ENCODE measurements at places on chromosomes 6 and 20. TPM values are rescaled to one million over a fixed set of nuclear protein-coding genes. Genes with fewer than 3 reads are reported as not detected.

GRCh38 chr6:33620158-33620855 lies 815 bp upstream of the ITPR3 start:
- H3K36me3 ChIP-seq: no peaks in the 10 kb centered on the region
- H3K27ac ChIP-seq: peak overlapping the region; percentile 46
- no peaks in the 10 kb centered on the region for H3K27me3 ChIP-seq
- DNase-seq: peak; percentile 71
- H3K4me1 ChIP-seq: peaks cover 13% of the 10 kb centered on the region

GRCh38 chr20:33945391-33946081 lies 48.2 kb upstream of the RALY start:
- no peaks in the 10 kb centered on the region for H3K4me1 ChIP-seq
- DNase-seq: peak; percentile 83
- no peak overlapping the region for H3K4me3 ChIP-seq
- H3K36me3 ChIP-seq: no peaks in the 10 kb centered on the region
- peaks cover 2% of the 10 kb centered on the region for H3K27me3 ChIP-seq

- H3K27me3 ChIP-seq: no peaks in the 10 kb centered on the region
- H3K4me1 ChIP-seq: no peaks in the 10 kb centered on the region
- no peak overlapping the region for H3K27ac ChIP-seq
- no peak overlapping the region for H3K4me3 ChIP-seq
- peak; percentile 68 for DNase-seq
Measured at GRCh38 chr20:47956268-47956995, 171.2 kb upstream of the SULF2 start.

GRCh38 chr6:136969433-136969832 lies 47.3 kb downstream of the SLC35D3 start:
- H3K27me3 ChIP-seq: no peaks in the 10 kb centered on the region
- H3K27ac ChIP-seq: no peak overlapping the region
- H3K4me3 ChIP-seq: no peak overlapping the region
- DNase-seq: no peak
- no peaks in the 10 kb centered on the region for H3K4me1 ChIP-seq

DNA sequence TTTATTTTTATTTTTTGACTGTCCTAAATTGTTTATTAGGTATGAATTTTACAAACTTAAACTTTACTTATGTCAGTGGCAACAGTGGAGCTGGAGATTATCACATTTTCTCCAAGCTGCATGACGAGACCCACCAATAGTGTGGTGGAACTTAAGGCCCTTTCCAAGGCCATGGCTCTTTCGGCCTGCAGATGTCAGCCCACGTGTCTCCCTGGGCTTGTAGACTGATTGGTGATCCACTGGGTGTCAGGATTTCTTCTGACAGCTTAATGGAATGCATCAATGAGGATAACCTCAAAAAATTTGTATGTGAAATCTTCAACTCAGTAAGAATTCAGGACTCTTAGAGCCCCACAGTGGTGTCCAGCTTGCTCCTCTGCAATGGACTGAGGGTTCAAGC lies 32.3 kb upstream of the OVOL2 start:
- no peak overlapping the region for H3K4me3 ChIP-seq
- no peaks in the 10 kb centered on the region for H3K36me3 ChIP-seq
- no peaks in the 10 kb centered on the region for H3K27me3 ChIP-seq
- no peak for DNase-seq
- no peaks in the 10 kb centered on the region for H3K4me1 ChIP-seq

- H3K27ac ChIP-seq: no peak overlapping the region
- H3K4me3 ChIP-seq: no peak overlapping the region
- H3K36me3 ChIP-seq: no peaks in the 10 kb centered on the region
- H3K4me1 ChIP-seq: no peaks in the 10 kb centered on the region
Measured at GRCh38 chr6:24599686-24600399, 46.1 kb downstream of the KIAA0319 start.

DNA sequence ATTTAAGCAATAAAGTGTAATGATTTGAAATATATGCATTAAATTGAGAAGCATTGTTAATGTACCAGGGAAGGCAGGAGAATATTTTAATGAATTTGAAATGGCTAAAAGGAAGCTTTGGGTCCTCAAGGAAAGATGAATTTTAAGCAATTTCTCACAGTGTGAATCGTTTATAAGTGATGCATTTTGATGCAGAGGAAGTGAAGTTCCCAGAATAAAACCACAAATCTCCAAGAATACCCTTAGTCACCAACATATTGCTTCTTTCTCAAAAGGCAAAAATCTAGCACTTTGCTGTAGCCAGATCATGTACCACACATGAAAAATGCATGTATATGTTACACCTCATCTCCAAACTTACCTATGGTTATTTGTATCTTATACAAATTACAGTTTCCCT lies 11.7 kb downstream of the TPD52L1 start:
- no peaks in the 10 kb centered on the region for H3K36me3 ChIP-seq
- no peak overlapping the region for H3K27ac ChIP-seq
- no peaks in the 10 kb centered on the region for H3K27me3 ChIP-seq
- DNase-seq: no peak

GPX5 gene
- total RNA-seq: not detected

SLC17A1 gene
- total RNA-seq: not detected

TFAP2C gene
- total RNA-seq: not detected

TMEM30A gene
- 153 TPM for total RNA-seq

CGA gene
- not detected for total RNA-seq
